ENCODE measurements at places on chromosomes 13 and 19.
A peak's percentile ranks its signal among the peaks of the same experiment; 100 is the strongest.

DNA sequence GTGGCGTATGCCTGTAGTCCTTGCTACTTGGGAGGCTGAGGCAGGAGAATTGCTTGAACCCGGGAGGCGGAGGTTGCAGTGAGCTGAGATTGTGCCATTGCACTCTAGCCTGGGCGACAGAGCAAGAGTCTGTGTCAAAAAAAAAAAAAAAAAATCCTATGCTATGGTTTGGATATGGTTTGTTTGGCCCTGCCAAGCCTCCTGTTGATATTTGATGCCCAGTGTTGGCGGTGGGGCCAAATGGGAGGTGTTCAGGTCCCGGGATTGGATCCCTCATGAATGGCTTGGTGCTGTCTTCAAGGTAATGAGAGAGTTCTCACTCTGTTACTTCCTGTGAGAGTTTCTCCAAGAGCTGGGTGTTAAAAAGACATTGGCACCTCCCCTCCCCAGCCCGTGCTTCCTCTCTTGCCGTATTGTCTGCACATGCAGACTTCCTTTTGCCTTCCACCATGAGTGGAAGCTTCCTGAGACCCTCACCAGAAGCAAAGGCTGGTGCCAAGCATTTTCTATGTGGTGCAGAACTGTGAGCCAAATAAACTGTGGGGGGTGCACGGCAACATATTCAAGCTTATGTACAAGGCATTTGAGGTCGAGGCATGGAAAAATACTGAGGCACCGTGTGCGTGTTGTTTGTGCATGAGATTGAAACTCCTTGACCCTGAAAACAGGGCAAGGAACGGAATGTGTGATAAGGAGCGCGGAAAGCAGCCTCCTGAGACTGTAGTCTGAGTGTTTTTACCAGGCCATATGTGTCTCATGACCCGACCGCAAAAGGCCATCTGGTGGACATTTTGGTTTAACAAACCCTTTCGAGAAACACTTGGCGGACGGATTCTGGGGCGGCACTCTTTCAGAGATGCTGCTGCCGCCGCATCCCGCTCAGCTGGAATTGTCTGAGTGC lies 7.3 kb downstream of the SIGLEC9 start:
- peak; percentile 20 for DNase-seq

DNA sequence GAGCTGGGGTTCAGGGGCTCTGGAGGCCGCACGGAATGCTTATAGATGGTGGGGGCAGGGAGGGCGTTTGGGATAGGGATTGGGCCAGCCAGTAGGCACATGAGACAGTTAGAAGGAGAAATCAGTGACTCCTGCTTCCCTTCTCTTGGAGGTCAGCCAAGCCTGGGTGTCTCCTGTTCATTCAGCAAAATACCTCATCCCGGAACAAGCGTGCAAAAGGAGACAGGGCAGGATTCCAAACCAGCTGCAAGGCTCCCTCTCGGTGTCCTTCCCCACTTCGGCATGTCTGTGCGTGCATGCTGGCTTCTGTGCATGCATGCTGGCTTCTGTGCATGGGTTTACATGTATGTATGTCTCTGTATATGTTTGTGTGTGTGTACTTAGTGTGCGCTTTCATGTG lies 37.3 kb upstream of the PEPD start:
- DNase-seq = peak; percentile 5

DNA sequence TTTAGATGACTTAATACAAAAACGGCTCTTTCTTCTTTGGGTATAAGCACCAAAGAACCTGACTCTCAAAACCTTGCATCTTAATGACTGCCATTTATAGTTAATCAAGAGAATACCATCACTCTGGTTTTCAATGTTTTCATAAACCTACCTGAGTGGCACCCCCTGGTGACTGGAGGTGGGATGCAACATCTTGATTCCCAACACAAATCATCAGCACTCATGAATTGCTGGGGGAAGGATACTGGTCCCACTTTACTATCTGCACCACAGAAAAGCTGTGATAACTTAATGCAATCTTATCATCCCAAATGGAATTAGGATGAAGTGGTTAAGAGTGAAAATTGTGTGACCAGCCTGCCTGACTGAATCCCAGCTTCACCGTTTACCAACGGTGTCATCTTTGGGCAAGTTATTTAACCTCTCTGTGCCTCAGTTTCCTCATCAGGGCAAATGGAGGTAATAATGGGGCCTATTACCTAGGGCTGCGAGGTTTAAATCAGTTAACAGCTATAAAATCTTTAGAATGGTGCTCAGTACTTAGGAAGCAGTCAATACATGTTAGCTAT lies 366.4 kb downstream of the KLF12 start:
- no peak for DNase-seq

- no peak for DNase-seq
Measured at GRCh38 chr13:45896285-45896684, 44.7 kb upstream of the SIAH3 start.

DNA sequence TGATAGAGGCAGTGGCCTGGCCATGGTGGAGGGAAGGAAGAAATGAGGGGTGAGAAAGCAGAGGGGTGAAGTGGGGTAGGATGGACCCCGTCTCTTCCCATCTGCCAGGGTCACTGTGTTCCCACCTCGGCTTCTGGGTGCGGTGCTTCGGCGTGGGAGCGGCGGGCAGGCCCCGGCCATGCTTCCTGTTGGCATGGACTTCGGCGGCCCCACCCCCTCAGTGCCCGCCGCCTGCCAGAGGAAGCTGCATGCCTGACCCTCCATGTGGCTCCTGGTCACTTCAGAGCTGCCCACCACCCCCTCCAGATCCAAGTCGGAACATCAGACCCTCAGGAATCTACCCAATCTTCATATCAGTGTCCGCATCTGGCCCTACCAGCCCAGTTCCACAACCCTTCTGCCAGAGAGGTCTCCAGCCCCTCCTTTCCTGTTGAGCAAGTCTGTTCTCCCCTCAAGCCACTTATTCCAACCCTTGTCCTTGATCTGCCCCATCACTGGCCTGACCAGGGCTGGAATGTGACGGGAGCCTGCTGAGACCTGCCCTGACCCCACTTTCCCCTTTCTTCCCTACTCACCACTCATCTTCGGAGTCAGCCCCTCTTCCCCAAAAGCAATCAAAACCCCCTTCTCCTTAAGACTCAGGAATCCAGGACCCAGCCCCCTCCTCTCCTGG lies 1.5 kb downstream of the KCNN4 start:
- no peak for DNase-seq
